NCI-H187 treated with DMSO at 0.1 percent for 48 hours (cell line): ENCODE measurements at places on chromosomes 11 and 22.

DNA sequence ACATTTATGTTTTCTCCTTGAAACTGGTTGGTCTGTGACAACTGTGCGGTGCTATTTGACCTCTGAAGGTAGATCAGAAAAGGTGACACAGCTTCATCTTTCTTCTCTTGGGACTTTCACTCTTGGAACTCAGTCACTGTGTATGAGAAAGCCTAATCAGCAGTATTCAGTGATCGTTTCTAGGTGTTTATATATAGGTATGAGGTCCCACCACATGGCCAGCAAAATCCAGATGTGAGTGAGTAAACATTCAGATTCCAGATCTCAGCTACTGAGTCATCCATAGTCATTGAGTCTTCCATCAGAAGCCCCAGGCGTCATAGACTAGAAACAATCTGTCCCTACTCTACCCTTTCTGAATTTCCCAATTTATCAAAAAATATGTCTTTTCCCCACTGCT lies 117.3 kb upstream of the CTSC start:
- no peak for DNase-seq

GRCh38 chr11:94169516-94169915 lies 40.9 kb downstream of the PANX1 start:
- DNase-seq: no peak

- DNase-seq: no peak
These were observed 6.7 kb upstream of the ARL14EP start for GRCh38 chr11:30316237-30316636.

DNA sequence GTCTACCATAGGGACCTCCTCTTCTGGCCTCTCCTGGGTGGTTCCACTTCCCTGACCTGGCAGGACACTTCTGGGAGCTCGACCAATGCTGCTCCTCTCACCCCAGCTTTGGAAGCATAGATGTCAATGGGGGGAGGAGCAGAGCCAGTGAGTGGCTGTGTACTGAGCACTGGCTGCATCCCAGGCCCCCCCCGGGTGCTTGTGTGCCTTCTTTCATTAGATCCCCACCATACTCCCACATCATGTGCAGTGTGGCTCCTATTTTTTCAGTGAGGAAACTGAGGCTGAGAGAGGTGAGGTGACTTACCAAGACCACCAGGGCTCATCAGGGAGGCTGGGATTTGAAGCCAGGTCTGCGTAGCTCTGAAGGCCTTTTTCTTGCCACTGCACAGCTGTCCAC lies 44.3 kb downstream of the LRRC32 start:
- DNase-seq: no peak

DNA sequence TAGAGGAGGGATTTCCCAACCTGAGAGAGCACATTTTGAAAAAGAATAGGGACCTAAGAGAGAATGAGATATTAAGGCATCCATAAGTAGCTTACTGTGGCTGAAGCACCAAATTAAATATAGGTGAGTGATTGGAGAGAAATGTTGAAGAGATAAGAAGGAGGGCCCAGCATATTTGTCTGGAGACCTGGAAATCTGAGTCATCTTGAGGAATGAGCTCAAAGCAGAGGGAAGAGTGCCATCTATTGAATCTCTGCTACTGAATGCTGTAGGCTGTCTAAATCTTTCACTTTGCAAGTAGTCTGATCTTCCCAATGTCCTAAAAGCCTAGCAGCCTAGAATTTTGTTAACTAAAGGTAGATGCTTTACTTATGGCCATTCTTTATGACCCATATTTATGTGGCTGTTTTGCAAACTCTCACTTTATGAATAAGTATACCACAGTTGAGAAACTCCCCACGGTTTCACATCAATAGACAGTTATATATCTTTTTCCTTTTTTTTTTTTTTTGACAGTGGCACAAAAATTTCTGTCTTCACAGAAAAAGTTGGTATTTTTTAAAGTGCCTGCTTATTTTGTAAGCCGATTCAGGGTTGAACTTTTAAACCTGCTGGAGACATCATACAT lies 2093.5 kb downstream of the LRRC4C start:
- DNase-seq: no peak

DNA sequence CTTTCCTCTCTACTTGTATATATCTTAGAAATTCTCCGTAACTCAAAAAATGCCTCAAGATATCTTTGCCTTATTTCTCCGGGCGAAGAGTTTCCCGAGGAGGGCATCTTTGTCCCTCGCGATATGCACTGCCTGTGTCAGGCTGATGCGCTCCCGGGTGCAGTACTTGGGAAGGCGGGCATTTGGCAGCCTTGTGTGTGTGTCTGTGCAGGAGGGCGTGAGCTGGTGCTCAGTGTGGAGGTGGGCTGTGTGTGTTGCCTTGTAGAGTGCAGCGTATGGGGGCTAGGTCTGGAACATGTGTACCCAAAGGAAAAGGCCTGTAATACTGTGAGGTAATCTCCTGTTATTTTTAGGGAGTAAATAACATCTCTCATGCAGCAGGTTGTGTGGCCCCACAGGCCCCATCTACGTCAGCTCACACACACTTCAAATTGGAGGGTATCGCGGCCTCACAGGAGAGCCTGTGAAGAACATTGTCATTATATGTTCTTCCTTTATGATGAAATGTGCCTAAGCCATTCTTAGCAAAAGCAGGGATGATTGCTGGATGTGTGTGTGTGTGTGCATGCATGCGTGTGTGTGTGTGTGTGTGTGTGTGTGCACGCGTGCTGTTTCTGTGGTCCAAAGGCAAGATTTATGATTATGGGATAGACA lies 77.5 kb downstream of the KCNJ1 start:
- DNase-seq: no peak

GRCh38 chr11:69361048-69361447 lies 67.1 kb downstream of the MYEOV start:
- no peak for DNase-seq

DNA sequence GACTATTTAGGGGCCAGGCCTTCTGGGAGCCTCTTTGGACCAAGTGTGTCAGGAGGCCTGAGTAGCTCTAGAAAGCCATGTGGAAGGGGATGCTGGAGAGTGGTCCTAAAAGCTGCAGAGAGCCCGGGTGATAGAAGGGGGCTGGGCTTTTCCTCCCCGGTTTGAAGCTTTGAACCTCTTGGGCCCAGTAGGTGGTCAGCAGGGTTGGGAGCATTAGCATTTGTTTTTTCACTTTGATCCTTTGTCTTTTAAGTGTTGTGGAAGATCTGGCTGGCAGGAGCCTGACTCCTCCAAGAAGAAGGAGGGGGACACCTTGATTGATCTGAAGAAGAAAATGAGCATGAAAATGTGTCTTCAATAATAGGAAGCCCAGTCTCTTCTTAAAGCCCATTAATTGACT lies 596.6 kb downstream of the INSC start:
- DNase-seq: no peak

- no peak for DNase-seq
These were observed 203.1 kb upstream of the MPPED2 start for GRCh38 chr11:30789270-30789669.

DNA sequence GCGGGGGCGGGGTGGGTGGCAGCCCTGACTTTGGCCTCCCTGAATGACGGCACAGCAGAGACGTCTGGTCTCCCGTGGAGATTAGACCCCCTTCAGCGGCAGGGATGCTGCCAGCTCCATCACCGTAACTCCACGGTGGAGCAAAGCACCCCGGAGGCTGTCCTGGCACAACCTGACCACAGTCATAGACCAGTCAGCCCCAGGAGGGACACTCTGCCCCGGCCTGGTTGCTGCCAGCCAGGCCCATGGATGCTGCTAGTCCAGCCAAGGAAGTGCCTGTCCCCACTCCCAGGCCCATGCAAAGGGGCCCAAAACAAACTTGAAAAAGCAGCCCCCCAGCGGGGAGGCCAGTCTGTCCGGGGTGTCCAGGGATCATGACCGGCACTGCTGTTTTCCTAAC lies 11.5 kb upstream of the ANO1 start:
- no peak for DNase-seq

DNA sequence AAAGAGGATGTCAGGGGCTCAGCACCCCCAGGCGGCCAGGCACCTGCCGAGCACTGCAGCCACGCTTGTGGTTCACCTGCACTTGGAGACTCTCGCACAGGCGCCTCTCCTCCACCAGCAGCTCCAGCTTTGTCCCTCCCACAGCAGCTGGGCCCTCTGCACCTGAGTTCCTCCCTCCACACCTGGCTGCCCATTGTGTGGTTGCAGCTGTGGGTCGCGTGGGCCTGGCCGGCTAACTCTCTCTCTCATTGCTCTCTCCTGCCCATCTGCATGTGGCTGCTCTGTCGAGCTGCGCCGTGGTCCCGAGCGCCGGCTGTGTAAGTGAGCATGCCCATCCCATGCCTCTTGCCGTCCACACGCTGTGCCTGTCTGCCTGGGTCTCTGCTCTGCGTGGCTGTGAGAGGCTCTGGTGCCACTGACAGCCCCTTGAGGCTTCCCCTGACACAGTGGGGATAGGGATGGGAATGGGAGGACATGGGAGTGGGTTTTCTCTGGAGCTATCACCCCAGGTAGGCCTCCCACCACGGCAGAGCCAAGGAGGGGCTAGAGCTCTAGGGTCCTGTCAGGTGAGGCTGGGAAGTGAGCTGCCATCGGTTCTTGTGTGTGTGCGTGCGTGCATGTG lies 8.5 kb upstream of the ACR start:
- DNase-seq: no peak

- no peak for DNase-seq
These were observed 182.0 kb downstream of the CWF19L2 start for GRCh38 chr11:107275632-107276031.

GRCh38 chr22:42635531-42635930 lies 4.9 kb downstream of the ATP5MGL start:
- DNase-seq: no peak

- DNase-seq: no peak
These were observed 435.1 kb upstream of the CCDC90B start for GRCh38 chr11:83721263-83721662.

DNA sequence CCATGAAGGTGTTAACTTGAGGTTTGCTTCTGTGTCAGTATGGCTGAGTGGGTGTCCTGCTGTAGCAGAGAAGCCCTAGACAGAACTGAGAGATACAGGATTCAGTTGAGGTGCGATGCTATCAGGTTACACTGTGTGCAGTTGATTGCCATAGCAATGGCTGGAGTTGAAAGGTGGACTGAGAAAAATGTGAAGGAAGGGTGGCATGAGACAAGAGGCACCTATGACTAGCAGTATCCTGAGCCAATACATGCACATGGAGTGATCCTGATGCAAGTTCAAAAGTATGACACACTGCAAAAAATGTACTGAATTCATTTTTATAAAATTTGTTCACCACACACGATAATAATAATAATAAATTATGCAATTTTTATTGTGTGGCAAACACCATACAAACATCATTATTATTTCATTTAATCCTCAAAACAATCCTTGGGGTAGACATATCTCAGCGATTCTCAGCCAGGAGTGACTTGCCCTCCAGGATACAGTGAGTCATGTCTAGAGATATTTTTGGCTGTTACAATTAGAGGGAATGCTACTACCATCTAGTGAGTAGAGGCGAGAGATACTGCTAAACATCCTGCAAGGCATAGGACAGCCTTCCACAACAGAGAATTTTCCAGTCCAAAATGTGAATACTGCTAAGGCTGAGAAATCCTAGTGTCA lies 3.9 kb upstream of the PIWIL4 start:
- no peak for DNase-seq

DNA sequence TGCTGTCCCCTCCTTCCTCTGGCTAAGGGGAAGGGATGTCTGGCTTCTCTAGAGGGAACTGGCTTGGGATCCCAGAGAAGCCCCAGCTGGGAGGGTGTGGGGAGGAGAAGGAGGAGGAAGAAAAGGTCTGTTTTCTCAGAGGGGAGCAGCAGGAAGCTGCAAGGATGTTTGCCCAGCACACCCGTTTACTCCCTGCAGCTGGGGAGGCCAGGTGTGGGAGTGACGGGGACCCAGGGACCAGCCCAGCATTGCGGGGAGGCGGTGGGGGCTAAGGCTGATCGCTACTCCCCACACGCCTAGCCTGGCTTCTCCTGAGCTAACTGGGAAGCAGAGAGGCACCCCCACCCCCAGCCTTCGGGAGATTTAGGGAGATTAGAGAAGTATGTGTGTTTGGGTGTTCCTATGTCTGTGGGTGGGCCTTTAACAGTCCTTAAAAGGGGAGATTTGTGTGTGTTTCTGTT lies 3.9 kb downstream of the CREB3L1 start:
- DNase-seq: no peak

- no peak for DNase-seq
These were observed 51.4 kb downstream of the BDNF start for GRCh38 chr11:27648840-27649239.

DNA sequence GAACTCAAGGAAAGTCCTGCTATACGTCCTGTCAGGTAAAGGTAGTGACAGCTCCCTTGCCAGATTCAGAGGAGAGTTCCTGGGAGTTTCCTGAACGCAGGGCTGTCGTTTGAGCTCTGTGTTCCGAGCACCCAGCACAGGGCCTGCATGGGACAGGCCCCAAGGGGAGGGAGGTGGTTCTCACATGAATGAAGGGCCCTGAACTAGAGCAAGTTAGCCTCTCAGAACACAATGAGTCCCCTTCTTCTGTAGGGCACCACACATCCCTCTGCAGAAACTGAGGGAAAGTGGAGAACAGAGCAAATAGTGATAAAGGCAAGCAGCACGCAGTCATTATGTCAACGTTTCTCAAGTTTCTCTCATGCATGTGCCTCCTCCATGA lies 35.3 kb downstream of the NEU3 start:
- no peak for DNase-seq

- no peak for DNase-seq
These were observed 20.3 kb upstream of the YPEL1 start for GRCh38 chr22:21755851-21756284.

DNA sequence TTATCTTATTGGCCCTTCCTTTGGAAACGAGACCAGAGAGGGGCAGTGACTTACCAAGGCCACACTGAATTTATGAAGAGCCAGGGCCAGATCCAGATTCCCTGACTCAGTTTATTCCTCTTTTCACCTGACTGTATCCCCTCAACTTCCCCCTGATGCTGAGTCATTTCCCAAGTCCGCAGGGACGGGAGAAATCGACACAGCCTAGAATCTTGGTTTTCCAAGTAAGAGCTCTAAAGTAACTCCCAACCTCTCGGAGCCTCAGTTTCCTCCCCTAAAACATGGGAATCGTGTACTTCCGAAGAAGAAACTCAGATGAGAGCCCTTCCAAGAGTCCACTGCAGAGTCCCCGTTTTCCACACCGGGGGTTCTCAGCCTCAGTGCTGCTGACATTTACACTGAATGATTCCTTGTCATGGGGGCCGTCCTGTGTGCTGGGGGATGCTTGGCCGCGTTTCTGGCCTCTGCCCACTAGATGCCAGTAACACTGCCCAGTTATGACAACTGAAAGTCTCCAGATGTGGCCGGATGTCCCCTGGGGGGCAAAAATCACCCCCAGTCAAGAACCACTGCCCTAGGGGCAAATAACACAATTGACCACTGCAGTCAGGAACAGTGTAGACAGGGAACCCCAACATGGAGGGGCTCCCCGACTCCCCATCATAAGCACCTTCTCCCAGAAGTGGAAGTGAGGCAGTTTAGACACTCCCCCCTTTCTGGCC lies 11.2 kb downstream of the MPST start:
- DNase-seq: no peak

DNA sequence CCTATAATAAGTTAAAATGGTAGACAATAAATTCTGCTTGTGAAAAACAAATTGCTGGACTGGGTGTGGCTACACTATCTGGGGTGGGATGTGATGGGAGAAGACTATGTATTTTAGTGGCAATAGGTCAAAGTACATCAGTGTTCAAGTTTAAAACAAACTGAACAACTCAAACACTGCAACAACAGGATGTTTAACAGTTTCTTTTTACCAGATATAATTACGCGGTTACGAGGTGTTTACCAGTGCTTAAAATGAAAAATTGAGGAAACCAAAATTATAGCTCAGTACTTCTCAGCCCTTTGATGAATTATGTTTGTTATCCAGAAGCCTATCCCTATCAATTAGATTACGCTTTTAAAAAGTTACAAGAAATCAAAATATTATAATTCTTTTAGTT lies 3.2 kb downstream of the PRDM10 start:
- no peak for DNase-seq

- DNase-seq: no peak
These were observed 18.9 kb downstream of the APIP start for GRCh38 chr11:34897171-34897870.
